ENCODE measurements at places on chromosomes 7 and 10.

DNA sequence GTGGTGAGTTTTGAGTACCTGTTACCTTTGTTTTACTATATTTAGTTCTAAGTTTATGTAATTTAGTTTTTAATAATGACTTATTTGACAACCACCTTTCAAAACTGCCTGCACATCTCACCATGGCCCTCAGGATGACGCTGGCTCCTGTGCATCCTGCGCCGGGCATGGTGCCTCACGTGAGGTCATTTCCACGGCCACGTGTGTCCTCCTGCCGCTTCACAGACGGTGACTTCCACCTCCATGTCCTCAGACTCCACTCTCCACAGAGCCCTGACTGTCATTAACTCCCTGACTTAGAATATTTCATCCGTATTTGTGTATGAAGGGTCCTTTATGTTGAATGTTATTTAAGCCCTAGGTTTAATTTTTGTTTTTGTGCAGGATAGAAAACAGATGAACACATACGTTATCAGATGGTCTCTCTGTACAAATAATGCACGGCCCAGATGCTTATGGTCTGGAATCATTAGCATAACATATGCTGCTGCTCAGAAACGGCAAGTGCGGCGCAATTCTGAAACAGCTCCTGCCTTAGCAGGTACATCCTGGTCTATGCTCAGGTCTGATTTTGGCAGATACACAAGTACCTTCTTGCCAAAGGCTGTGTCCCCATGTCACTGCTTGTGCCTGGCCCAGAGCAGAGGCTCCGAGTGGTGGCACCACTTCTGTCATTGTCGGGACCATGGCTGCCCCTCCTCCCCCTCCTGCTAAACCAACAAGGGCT, 155.8 kb downstream of the WDR37 start:
- DNase-seq = no peak

GRCh38 chr7:110373859-110374258, 717.1 kb upstream of the LRRN3 start:
- no peak for DNase-seq

GRCh38 chr7:117020591-117020973, 67.3 kb downstream of the ST7 start:
- no peak for DNase-seq

- DNase-seq = no peak
Measured at GRCh38 chr7:40760293-40760964, 625.6 kb downstream of the SUGCT start.

DNA sequence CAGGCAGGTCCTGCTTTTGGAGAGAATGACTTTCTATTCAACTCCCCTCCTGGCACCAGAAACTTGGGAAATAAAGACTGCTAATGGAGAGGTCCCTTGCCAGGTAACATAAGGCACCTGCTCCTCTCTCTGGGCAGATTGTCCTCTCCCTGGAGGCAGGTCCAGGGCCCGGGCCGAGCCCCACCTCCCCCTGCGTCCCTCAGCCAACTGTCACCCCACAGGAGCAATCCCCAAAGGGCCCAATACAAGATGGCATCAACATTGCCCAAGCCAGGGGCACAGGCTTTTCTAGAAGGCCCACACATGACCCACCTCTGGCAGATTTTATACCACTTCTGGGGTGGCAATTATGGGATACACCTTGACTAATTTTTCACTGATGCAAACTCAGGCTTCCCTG, 145.2 kb downstream of the HERPUD2 start:
- no peak for DNase-seq

GRCh38 chr10:42929993-42930392, 146.9 kb upstream of the RET start:
- no peak for DNase-seq

DNA sequence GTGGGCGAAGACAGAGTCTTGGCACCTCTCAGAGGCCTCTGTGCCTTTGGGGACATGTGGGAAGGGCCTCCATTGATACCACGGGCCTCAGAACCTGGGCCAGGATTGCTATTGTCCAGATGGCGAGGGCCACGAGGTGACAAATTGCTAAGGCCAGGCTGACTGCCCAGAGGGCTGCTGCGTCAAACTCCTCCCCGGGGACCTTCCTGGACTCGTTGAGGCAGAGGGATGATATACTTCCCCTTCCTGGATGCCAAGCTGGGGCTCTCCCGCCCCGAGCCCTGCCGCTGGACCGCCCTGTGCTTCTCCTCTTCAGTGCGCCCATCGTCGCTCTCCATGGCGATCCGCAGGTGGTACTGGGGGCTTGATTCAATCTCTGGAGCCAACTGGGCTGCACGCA, 58.9 kb downstream of the LRRC72 start:
- DNase-seq = no peak

DNA sequence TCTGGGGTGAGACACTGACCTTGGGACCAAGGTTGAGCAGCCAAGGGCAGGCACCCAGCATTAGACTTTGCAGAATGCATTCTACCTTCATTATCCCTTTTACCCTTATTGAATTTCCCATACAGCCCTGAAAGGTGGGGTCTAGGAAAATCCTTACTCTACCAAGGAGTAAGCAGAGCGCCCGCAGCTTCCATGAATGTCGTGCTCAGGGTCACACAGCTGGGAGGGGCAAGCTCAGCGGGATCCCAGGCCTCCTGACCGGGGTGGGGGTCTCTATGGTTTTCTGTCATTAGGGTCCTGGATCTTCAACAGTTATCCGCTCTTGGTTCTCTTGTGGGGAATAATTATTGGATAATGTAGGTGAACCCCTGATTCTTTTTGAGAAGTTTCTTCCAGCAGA, 30.7 kb upstream of the BTBD16 start:
- DNase-seq = no peak

- no peak for DNase-seq
Measured at GRCh38 chr7:77481615-77482014, 55.5 kb upstream of the PTPN12 start.

- DNase-seq = no peak
Measured at GRCh38 chr10:103834436-103835095, 20.8 kb downstream of the SH3PXD2A start.

DNA sequence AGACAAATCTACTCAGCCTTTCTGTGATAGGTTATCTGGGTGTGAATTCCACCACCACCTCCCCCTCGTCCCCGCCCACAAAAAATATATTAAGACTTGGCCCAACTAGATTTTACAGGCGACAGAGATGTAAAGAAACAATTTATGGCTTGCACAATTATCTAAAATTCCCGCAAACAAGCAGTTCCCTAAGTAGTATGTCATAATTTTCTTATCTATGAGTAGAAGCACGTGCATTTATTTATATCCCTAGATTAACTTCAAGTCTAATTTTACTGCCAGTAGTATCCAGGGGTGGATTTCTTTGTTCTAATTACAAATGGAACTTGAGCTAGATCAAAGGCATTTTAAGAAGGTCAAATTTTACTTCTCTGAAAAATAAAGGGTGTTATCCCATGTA, 1.7 kb downstream of the TSPAN12 start:
- DNase-seq = no peak

DNA sequence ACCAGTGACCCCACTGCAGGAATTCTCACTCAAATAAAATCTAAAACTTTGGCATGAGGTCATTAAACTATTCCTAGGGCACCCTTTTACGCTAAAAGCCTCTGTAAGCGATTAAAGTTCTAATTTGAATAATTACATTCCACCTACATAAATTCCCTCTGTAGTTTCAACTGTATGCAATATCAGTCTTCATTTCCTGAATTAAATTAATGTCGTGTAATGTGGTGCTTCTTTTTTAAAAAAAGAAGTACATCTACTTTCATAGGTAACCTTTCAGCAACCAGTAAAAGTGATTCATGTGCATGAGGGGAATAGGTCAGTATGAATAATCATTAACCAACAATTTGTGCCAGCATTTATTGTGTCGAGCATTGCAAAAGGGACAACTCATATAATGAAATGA, 44.7 kb downstream of the IMMP2L start:
- DNase-seq = no peak

DNA sequence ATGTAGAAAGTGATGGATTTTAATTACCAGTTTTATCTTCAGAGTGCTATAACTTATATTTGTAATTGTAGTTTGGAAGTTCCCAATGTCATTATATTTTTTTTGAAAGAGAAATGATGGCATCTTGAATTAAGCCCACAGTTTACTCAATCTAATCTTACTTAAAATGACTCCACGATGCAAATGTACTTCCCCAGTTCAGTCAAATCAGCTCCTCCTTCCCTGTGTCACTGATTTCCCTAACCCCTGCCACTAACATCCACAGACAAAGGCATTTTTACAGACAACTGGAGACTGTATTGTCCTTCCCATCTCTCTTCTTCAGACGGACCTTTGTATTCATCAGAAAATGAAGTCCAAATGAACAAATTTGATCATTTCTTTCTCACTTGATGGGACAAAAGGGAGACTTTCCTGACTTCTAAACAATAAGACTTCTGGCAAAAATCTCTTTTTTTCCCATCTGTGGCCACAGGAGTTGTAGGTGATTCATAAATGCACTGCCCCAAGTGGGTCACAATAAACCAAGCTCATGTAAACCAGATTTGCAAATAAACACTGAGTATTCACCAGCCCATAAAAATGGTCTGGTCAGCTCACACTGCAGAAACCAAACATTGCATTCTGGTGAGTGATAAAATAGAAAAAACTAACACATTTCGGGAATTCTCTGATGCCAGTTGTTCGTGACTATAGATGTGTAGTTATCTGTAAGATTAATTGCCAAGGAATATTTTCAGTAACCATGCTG, 162.9 kb downstream of the FANK1 start:
- no peak for DNase-seq

DNA sequence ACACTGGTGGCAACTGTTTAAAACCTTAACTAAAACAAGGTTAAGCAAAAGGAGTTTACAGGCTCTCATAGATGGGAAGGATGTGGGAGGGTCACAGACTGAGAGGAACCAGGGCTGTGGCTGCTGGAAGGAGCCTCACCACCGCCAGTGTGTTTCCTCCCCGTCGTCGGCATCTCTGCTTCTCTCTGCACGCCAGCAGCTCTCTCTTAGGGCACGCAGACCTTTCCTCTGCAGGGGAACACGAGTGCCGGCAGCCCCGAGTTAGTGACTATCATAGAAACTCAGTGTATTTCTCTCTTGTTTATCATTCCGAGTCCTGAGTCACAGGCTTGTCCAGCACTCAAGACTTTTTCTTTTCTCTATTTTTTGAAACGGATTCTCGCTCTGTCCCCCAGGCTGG, 8.1 kb upstream of the SH2D4B start:
- no peak for DNase-seq

- DNase-seq = no peak
Measured at GRCh38 chr7:112648781-112649180, 141.4 kb downstream of the TMEM168 start.

DNA sequence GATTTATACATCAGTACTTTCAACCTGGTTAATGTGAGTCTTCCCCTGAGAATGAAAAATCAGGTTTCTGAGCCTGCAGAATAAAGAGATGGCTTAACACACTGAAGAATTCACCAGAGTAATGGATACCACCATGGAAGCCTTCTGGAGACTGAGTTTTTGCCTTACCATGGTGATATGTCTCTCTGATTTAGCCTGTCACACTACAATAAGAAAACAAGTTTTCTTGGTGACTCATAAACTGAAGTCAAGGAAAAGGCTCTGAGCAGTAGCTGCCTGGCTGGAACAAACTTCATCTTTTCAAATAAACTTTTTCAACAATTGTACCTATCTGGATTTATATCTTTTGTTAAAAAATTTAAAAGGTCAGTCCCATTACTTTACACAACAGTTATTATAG, 229.0 kb downstream of the PRPF18 start:
- peak; percentile 59 for DNase-seq

- DNase-seq = no peak
Measured at GRCh38 chr7:81128011-81128410, 209.2 kb upstream of the SEMA3C start.

GRCh38 chr7:85573844-85574243, 387.0 kb upstream of the SEMA3D start:
- DNase-seq = no peak

- no peak for DNase-seq
Measured at GRCh38 chr7:95758187-95758586, 14.2 kb upstream of the DYNC1I1 start.

DNA sequence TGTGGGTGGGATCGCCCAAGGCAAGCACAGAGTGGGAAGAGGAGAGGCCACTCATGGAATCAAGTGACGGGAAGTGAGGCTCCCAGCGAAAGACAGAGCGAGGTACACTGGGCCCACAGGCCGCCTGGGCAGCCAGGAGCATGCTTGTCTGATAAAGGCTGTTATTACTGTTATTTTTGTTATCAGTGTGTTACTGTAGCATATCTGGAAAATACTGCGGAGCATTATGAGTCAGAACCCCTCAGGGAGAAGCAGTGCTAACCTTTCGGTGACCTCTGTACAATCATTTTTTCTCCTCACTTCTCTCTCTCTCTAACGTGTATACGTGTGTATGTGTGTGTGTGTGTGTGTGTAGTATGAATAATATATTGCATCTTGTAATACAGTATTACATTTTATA, 3.8 kb upstream of the TCERG1L start:
- no peak for DNase-seq

- no peak for DNase-seq
Measured at GRCh38 chr7:21719846-21720245, 177.0 kb downstream of the DNAH11 start.

DNA sequence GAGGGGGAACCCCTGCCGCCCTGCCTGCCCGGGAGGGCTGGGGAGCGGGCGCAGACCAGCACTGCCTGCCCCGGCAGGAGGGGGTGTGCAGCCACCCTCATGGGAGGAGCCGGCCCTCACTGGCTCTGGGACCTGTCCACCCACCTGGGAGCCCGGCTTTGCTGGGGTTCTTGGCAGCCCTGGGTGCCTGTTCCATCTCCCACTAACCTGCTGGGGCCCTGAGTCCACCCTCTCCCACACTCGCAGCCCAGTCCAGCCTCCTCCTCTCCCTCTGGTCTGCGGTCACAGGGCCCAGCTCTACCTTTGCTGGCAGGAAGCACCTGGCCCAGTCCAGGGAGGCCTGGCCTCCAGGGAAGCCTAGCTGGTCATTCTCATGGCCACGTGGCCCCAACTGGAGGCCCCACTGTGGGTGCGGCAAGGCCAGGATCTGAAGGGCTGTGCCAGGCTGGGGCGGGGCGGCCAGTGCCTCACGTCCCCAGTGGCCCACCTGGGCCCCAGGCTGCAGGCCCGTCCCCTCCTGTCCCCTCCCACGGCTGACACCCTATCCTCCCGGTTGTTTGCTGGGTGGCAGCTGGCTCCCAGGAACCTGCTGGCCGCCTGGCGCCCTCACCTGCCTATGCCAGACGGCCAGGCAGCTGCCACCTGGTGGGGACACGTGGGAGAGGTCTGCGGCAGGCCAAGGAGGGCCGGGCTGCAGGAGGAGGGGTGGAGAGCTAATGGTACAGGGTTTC, at the start of gene TMEM184A:
Gene TMEM184A, minus strand, starts transcription at position 393 of the 731 bp plus-strand sequence. CDS start 721 bp downstream, outside the sequence.
- DNase-seq = no peak
